ENCODE measurements at places on chromosomes 7 and 10.

DNA sequence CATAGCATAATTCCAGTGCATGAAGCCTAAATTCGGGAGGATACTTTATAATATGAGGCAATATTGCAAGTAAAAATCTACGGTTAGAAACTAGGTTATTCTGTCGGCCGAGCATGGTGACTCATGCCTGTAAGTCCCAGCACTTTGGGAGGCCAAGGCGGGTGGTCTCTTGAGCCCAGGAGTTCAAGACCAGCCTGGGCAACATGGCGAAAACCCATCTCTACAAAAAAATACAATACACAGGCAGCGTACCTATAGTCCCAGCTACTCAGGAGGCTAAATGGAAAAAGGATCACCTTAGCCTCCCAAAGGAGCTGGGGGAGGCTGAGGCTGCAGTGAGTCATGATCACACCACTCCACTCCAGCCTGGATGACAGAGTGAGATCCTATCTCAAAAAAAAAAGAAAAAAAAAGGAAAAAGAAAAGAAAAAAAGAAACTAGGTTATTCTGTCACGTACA, 14.2 kb downstream of the SKAP2 start:
- DNase-seq = no peak

DNA sequence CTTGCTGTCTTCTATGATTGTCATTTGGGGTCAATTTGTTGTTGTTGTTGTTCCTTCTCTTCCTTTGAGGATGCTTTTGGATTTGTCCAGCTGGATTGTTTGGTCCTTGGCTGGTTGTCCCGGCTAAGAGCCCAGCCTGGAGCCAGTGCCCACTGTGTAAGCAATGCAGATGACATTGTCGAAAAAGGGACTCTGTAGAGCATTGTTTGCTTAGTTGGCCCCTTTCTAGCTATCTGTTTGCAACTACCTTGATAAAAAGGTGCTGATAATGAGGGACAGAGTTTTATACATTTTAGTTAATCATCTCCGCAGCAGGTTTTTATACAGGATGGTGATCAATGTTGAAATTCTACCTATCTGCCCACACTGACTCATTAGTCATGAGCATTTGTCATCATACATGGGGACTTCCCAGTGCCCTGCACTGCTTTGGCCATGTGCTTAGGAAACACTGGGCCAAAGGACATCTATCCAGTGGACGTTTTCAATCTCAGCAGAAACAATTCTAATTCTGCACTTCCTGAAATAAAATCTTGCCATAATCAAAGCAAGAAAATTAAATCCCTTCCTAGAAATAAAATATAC, 311.9 kb downstream of the GRM8 start:
- DNase-seq = no peak

DNA sequence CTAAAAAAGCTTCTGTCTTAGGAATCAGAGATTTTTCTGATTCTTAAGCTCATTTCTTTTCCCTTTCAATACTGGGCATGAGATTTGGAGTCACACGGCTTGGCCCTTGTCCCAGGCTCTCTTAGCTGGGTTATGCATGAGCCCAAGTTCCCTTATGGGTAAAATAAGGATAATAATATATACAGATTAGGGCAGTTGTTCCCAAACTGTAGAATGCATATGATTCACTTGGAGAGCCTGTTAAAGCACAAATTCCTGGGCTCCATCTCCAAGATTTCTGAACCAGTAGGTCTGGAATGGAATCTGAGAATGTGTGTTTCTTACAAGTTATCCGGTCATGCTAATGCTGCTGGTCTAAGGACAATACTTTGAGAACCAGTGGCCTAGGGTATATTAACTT, 154.0 kb downstream of the REEP3 start:
- DNase-seq = no peak

DNA sequence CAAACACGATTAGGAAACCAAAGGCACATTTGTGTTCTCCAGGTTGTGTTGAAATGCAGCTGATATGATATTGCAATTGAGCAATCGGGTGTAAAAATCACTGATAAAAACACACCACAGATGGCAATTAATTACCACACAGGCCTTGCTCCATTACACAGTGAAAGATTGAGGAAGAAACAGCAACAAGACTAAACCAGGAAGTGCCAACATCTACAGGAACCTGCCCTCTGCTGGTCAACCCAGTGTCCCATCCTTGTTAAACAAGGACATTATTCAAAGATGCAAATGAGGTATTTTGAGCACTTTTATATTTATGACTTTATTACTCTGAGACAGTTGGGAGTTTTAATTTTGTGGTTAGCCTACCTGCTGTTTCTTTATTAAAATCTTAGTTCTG, 765.6 kb upstream of the GHITM start:
- no peak for DNase-seq

- DNase-seq = no peak
Observed at GRCh38 chr10:48490946-48491345, 113.9 kb downstream of the ARHGAP22 start.

DNA sequence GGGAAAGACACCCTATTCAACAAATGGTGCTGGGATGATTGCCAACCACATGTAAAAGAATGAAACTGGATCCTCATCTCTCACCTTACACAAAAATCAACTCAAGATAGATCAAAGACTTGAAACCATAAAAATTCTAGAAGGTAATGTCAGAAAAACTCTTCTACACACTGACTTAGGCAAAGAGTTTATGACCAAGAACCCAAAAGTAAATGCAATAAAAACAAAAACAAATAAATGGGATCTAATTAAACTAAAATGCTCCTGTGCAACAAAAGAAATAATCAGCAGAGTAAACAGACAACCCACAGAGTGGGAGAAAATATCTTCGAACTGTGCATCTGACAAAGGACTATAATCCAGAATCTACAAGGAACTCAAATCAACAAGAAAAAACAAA, 504.2 kb upstream of the MBL2 start:
- no peak for DNase-seq

DNA sequence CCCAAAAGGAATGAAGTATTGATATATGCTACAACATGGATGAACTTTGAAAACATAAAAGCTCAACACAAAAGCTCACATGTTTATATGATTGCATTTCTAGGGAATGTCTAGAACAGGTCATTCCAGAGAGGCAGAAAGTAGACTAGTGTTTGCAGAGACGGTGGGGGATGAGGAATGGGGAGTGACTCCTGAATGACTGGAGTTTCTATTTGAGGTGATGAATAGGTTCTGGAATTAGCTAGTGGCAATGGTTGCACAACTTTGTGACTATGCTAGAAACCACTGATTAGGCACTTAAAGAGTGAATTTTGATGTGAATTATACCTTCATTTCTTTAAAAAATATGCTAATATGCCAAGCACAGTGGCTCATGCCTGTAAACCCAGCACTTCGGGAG, 6.9 kb downstream of the KPNA7 start:
- no peak for DNase-seq

- DNase-seq = no peak
Observed at GRCh38 chr10:3636356-3637181, 148.4 kb downstream of the KLF6 start.

DNA sequence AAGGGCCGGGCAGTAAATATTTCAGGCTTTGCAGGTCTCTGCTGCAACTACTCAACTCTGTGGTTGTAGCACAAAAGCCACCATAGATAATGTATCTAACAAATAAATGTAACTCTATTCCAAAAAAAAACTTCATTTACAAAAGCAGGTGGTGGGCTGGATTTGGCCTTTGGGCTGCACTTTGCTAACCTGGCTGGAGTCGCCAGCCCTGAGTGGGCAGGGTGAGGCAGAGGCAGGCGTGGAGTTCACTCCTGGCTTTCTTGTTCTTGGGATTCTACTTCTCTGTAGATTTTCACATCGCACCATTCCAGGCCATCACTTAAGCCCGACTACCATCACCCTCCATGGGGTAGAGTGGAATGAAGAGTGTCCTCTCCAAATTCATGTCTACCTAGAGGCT, 367.6 kb upstream of the MGMT start:
- DNase-seq = no peak

DNA sequence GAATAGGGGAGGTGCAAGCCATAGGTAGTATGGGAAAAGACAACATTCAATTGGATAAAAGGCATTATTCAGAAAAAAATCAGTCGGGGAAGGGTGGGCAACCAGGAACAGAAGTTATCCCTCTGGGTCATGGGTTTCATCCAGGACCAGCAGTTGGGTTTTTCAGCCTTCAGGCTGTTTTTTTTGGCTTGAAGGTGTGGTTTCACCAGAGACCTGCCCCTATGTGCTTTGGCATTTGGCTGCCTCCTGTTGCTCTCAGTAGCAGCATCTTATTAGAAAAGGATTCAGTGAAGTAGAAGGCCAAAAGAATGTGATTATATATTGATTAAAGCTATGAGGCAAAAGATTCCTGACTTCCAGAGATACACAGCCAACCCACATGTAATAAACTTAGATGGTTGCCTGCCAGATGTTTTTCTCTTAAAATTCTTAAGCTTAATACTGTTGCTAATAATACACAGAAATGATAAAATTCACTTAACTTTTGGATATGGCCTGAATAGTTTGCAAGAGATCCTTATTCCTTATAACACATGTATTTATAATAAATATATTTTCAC, 251.7 kb upstream of the CSTF2T start:
- DNase-seq = no peak

GRCh38 chr7:4841007-4841784, 20.6 kb downstream of the PAPOLB start:
- no peak for DNase-seq
